DMS 273 treated with DMSO at 0.1 percent for 48 hours (cell line): ENCODE measurements at places on chromosomes 7 and 10.
A peak's percentile ranks its signal among the peaks of the same experiment; 100 is the strongest.

- DNase-seq, result peak; percentile 90
Observed at GRCh38 chr7:36985866-36986400, 261.6 kb upstream of the AOAH start.

DNA sequence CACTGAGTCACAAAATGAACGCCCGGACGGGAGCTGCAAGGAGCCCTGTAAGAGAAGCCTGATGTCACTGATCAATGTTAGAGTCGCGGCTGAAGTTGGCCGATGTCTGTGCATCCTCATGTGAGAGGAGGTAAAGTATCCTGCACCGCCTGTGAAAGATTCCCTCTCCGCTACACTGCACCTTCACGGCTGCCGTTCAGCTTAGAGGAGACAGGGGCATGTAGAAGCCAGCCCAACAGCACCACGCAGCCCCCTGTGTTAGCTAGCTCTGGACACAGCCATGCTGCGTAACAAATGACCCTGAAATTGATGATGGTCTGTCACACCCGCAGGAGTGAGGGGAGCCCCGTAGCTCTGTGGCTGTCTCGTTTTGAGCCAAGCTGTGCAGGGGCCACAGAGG lies 81.5 kb upstream of the DIP2C start:
- DNase-seq, result no peak

GRCh38 chr7:101743995-101744360 lies 73.4 kb upstream of the CUX1 start:
- no peak for DNase-seq

GRCh38 chr7:122572706-122573105 lies 126.2 kb downstream of the RNF133 start:
- DNase-seq, result no peak

- no peak for DNase-seq
Observed at GRCh38 chr7:131602994-131603372, 46.6 kb upstream of the PODXL start.

GRCh38 chr7:4042402-4043045 lies 639.6 kb upstream of the FOXK1 start:
- no peak for DNase-seq
